ENCODE measurements at places on chromosomes 4 and X.

DNA sequence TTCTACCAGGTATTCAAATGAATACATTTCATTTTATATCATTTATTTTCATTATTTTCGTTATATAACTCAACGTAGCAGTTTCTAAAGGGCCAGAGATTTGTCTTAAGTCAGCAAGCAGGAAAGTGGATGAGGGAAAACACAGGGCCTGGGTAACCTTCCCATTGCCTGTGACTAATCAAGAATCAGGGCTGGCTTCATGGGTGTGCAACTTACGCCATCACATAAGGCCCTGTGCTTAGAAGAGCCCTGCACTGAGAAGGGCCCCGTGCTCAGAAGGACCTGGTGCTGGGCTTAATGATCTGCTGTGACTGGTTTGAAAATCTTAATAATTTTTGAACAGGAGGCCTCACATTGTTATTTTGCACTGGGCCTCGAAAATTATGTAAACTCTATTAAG, 65.4 kb upstream of the FAM9C start:
- DNase-seq, result no peak

GRCh38 chr4:59728496-59728895, 1471.6 kb upstream of the ADGRL3 start:
- no peak for DNase-seq

GRCh38 chr4:161486461-161486860, 677.3 kb downstream of the FSTL5 start:
- DNase-seq, result no peak

GRCh38 chr4:37802068-37802666, 24.3 kb upstream of the PGM2 start:
- no peak for DNase-seq

GRCh38 chrX:87900320-87900908, 382.8 kb downstream of the KLHL4 start:
- DNase-seq, result no peak

GRCh38 chr4:964346-965025, 8.9 kb downstream of the DGKQ start:
- no peak for DNase-seq

GRCh38 chr4:18844726-18845125, 823.2 kb upstream of the LCORL start:
- DNase-seq, result no peak

DNA sequence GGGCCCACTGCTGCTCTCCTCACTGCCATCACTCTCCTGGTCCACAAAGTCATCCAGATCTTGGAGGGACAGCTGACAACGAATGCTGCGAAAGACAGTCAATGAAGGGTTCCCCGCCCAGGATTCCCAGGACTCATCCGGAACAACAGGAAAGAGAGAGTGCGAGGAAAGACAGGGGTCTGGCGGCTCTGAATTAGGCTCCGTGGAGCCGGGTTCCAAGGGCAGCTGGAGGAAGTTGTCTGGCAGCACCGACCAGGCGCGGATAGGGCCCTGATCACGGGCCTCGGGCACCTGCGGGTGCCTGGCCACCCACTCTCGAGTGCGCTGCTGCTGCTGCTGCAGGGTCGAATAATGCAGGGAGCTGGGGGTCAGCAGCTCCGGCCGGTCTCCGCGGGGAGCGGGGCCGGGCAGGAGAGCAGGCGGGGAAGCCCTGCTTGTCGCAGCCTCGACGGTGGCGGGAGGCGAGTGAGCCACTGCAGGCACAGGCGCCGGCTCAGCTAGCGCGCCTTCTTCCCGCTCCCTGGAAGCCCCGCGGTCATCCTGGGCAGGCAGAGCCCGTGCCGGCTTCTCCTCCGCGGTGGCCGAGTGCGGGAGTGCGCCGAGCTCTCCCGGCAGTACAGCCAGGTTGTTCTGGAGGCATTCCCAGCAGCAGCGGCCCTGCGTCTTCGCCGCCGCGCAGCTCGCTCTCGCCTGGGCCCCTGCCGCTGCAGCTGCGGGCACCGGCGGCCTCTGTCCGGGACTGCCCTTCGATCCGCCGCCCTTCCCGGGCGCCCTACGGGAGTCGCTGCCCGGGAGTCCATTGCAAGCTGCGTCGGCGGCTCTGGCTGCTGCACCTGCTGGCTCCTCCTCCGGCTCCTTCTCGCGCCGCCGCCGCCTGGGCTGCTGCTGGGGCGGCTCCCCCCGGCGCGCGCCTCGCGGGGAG, 1.1 kb downstream of the SOWAHB start:
- no peak for DNase-seq

DNA sequence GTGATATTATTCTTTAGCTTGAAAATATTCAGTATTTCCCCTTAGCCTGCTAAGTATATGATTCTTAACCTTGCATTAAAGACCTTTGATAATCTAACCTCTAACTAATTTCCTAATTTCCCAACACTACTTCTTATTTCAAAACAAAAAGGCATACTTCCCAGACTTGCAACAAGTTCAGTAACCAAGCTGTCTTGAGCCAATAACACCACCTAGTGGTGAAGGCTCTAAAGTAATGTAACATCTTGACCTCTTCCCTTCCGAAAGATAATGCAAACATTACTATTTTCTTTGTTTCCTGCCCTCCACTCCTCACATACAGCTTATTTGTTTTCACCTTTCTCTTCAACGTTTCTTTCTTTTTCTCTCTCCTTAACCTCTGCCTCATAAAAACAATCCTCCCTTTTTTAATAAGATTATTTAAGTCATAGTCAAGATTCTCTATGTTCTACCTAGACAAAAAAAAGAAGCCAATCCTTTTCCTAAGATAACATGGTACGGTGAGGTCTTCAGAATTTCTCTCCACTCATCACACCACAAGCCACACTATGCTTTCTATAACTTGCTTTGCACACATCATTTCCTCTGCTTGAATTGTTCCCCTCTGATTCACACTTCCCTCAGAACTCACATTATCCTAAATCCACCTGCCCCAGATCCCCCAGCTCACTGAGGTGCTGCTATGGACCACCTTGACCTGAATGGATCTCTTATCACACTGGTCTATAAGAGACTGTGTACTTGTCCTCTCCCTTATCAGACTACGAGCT, 3.5 kb downstream of the FAT1 start:
- no peak for DNase-seq

DNA sequence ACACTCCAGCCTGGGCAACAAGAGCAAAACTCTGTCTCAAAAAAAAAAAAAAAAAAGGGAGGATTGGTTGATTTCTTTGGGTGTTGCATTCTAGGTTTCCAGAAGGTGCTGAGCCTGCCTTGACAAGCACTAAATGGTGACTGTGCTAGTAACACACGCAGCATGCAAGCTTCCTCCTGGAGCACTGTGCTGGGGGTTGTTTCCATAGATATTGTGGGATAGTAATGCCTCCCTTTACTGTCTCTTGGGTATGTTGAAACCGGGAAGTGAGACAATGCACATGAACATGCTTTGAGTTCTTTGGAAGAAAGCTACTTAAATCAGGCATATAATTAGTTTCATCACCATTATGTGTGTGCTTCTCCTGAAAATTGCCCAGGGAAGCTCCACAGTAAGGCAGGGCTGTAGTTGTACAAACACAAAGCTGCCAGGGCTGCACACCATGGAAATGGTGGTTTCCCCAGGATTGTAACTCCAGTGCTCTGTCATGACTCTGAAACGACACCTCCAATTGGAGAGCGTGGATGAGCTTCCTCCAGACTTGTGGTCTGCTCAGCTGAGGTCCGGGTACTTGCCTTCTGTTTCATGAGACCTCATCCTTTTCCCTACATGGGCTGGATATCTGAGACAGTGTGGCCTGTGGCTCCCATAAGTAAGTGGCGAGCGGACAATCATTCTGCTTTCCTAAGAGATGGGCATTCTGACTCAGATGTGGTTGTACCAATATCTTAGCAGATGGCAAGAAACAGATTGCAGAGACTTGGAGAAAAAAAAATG, 31.5 kb upstream of the STOX2 start:
- no peak for DNase-seq

GRCh38 chrX:119147486-119147885, 19.9 kb upstream of the KIAA1210 start:
- no peak for DNase-seq

DNA sequence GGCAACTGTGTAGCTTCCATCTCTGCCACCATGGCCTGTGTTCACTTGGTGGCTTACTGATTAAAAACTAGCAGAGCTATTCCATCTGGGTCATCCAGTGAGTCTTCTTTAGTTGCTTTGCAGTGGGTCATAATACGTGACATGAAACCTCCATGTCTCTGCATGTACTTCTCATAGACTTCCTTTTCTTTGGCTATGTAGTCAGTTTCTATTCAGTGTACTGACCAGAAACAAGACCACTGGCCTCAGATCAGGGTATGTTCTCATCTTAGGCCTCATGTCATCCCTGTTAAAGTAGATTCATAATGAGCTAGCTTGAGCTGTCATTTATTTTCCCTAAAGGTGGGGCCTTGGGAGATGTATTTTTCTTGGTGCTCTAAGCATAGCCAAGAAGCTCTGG, 195.2 kb downstream of the CCNG2 start:
- DNase-seq, result no peak

DNA sequence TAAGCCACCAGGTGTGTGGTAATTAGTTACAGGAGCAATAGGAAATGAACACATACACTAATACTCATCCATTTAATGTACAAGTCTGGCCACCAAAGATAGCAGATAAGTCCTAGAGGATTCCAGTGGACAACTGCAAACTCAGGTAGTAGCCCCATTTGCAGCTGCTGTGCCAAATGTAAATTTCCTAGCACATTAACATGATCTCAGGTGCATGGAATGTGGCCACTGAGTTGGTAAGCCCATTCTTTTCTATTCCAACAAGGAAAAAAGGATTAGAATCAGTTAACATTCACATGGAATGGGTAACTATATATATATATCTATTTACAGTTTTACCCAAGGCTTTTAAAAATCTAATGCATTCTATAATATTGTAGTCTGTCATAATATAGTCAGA, 23.3 kb upstream of the FRAS1 start:
- DNase-seq, result no peak

DNA sequence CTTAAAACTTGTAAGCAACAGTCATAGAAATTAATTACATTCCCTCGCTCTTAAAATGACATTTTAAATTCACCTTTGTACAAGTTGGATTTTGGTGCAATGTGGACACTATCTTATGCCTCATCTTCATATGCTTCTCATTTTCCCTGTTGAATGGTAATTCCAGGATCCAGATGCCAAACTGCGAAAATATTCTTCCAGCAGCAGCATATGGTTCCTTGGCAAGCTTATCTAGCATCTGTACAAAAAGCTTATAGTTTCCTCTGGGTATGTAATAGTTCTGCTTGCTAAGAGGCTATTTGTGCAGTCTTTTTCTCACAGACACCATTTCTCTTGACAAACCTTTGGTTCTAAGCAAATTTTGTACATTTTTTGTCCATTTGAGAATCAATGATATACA, 2079.7 kb upstream of the AGA start:
- no peak for DNase-seq

GRCh38 chrX:131988236-131988635, 34.9 kb upstream of the STK26 start:
- DNase-seq, result no peak

GRCh38 chr4:74258963-74259362, 49.3 kb upstream of the EPGN start:
- no peak for DNase-seq

GRCh38 chrX:72110051-72110875, 21.5 kb downstream of the RTL5 start:
- no peak for DNase-seq

- no peak for DNase-seq
Measured at GRCh38 chrX:41516456-41516855, 69.3 kb downstream of the NYX start.

DNA sequence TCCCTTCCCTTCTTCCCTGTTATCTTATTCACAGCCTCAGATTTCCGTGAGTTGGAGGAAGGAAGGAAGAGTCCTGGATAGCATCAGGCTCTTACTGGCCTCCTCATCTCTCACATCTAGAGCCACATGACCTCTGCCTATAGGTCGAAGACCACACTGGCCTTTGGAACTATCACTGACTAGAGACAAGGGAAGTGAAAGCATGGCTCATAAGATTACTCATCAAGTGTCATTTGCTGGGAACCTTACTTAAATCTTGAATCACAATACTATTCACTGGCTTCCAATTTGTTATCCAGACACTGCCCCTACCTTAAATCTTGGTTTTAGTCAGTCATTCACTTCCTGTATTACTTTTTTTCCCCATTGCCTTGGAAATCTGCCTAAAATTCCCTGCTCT, 61.6 kb upstream of the MTMR8 start:
- no peak for DNase-seq

- no peak for DNase-seq
Measured at GRCh38 chr4:11912886-11913285, 484.2 kb upstream of the HS3ST1 start.

DNA sequence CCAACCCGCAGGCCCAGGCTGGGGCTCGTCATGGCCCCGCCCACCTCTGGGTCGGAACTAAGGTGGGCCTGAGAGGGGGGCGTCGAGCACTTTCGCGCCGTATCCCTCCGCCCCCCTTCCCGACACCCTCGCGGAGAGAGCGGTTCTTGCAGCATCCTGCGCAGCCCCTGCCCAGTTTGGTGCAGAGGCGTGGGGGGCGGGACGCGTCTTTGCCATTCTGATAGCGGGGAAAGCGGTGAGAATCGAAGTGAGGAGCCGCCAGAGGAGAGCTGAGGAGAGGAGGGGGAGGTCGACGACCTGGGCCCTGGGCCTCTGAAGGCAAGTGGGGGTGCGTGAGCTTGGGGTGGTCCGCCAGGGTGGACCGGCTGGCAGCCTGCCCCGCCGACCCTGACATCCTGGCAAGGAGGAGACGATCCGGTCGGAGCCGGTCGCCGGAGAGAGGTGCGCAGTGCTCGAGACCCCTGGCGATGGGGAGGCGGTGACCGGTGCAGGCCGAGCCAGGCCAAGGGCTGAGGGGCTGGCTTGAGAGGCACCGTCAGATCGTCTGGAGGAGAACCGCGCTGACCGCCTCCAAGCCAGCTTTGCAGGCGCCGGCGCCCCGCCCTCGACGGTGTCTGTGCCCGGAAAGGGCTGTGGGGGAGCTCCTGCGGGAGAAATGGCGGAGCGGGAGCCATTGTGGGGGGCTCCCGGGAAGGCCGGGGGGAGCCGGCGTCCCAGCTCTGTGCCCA, 25.5 kb downstream of the GPRASP3 start:
- DNase-seq, result no peak

DNA sequence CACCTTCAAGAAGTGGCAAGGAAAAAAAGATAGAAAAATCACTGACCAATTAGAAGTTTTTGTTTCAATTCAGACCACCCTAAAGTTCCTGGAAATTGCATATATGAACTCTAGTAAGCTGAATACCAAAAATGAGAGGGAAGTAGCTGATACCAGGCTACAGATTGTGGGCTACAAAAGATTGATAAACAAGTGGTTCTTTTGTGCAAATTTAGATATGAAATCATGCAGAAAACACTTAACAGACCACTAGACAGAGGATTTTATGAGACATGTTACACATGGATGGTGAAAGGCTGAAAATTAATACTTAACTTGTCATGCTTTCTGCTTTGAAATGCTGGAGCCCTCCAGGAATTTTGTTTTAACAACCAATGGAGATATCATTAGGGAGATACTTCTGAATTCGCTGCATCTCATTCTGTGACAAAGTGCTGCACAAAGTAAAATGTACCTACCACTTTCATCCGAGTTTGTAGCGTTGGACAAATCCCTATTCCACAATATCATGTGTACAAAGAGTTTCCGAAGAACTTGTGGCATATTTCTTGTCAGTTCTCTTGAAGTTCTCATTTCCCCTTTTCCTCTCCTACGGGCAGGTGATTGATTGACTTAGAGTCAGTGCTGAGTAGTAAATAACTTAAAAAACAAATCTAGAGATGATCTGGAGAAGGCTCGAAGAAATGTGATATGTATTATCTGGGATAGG, 235.0 kb downstream of the PALLD start:
- DNase-seq, result no peak

- DNase-seq, result no peak
Measured at GRCh38 chrX:39564751-39565150, 533.0 kb downstream of the BCOR start.

- DNase-seq, result no peak
Measured at GRCh38 chr4:57102050-57102624, 8.0 kb downstream of the IGFBP7 start.

Measured in activated naive CD4-positive, alpha-beta T cell (primary cell).